HL-60 (cell line): ENCODE measurements at places on chromosomes 1 and 21.

DNA sequence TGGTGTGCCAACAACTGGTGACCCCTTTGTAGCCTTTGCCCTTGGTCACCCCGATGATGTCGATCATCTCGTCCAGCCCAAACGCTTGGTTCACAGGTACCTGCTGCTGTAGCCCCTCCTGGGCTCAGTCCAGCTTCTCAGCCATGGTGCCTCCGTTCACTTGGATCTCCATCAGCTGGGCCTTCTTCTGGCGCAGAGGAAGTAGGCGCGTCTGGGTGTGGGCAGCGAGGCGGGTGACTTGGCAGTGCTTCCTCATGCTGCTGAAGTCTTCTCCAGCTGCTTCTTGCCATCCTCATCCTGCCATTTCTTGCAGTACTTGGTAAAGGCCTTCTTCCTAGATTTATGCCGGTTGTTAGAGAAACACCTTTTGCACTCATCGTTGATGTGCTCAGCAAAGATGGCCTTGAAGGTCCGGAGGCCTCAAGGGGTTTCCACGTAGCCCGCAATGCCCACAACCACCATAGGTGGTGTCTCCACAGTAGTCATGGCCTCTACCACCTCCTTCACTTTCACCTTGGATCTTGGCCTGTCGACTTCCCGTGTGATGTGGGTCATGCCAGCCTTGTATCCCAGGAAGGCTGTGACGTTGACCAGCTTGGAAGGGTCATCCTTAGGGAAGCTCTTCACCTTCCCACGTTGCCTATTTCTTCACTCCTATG, 13.0 kb downstream of the DOP1B start:
- DNase-seq, result no peak

- no peak for DNase-seq
Measured at GRCh38 chr1:174880171-174880570, 119.6 kb upstream of the CACYBP start.

GRCh38 chr1:245751116-245751515, 596.3 kb downstream of the KIF26B start:
- no peak for DNase-seq

- no peak for DNase-seq
Measured at GRCh38 chr1:119225265-119225664, 84.8 kb upstream of the WARS2 start.

DNA sequence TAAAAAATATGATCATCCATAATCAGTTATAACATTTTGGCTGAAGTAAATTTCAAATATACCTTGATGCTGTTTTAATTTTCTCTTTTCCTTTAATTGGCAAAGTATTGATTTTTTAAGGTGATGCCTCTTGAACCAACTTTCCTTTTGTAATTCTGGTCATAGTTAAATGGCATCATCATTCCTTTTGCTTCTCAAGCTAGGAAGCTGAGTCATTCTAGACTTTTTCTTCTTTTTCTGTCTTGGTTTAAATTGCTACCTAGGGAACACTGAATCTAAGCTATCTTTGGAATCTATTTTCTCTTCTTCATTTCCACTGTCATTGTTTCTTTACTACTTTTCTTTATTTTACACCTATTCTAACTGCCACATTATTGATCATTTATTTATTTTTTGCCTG, 162.7 kb downstream of the HMCN1 start:
- DNase-seq, result no peak

- no peak for DNase-seq
Measured at GRCh38 chr1:224914292-224914900, 15.1 kb upstream of the DNAH14 start.

GRCh38 chr1:165485716-165486115, 40.8 kb upstream of the RXRG start:
- DNase-seq, result no peak

- DNase-seq, result no peak
Measured at GRCh38 chr1:67571406-67571805, 113.6 kb upstream of the GADD45A start.

- no peak for DNase-seq
Measured at GRCh38 chr1:162903246-162903645, 42.3 kb upstream of the CCDC190 start.

- DNase-seq, result peak; percentile 96
Measured at GRCh38 chr1:202952818-202953217, 5.3 kb downstream of the ADIPOR1 start.

DNA sequence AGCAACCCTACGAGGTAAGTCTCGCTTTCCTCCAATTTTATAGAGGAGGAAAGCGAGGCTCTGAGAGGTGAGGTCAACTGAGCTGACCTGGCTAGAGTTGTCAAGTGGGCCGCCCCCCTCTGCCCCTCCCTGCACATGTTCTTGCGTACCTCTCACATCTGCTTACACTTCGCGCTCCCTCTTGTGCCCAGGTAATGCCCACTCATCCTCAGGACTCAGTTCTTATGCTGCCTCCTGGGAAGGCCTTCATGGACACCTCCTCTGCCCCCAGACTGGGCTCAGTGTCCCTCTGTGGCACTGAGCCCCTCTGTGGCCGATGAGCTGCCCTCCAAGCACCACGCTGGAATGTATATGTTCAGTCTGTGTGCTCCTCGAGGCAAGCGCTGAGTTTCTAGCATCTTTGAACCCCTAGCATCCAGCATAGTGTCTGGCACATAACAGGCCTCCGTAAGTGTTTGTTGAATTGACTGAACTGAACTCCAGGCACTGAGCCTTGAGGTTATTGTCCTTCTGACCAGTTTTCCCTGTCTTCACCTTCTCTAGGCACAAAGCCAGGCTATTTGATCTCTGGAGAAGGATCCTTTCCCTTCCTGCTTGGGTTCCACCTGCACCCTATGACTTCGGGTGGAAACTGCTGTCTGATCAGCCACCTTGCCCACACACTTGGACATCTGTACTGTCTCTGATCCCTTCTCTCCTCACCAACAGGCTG, 13.5 kb downstream of the MOV10 start:
- no peak for DNase-seq

DNA sequence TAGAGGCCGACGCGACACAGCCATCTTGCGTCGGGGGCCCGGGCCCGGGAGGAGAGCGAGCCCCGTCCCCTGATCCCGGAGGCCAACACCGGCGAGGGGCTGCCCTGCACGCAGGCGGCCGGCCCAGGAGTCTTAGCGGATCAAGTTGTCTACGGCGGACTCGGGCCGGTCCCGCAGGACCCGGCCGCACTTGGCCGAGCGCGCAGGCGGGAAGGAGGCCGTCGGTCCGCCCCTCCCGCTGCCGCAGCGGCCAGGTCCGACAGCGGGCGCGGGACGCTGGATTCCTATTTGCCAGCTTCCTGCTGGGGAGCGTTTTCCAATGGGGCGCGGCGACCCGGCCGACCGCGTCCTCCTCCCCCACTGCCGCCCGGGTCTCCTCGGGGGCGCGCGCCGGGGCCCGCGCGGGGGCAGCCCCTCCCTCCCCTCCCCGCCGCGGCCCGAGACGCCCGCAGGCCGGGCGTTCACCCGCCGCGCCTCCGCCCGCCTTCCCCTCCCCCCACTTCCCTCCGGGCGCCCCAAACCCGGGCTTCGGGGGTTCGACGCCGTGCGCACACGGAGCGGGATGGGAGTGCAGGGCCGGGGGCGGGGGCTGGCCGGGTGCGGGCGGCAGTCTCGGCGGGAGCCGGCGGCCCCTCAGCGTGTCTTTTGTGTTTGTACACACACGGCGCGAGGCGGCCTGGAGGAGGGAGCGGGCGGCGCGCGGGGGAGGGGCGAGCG, 517 bp upstream of the H3-3A start:
- peak; percentile 76 for DNase-seq

- DNase-seq, result no peak
Measured at GRCh38 chr1:88488237-88488636, 195.8 kb upstream of the PKN2 start.

GRCh38 chr1:93576746-93577145, 104.9 kb downstream of the BCAR3 start:
- no peak for DNase-seq

DNA sequence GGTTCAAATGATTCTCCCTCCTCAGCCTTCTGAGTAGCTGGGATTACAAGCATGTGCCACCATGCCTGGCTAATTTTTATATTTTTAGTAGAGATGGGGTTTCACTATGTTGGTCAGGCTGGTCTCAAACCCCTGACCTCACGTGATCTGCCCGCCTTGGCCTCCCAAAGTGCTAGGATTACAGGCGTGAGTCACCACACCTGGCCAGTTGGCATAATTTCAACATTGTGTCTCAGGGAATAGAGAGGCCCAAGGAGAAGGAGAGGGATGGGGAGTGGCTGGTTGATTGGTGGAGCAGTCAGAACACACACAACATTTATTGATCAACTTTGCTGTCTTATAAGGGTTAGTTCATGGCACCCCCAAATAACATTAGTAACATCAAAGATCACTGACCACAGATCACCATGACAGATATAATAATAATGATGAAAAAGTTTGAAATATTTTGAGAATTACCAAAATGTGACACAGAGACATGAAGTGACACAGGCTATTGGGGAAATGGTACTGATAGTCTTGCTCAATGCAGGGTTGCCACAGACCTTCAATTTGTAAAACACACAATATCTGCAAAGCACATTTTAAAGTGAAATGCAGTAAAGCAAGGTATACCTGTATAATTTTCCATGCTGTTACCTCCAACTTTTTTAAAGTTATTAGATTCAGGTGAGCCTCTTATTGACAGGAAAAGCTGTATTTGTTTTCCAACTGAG, 15.8 kb upstream of the CYB5R1 start:
- DNase-seq, result peak; percentile 75

- DNase-seq, result no peak
Measured at GRCh38 chr1:235077571-235078479, 50.8 kb downstream of the TOMM20 start.

GRCh38 chr1:24986372-24986965, 56.4 kb upstream of the RUNX3 start:
- no peak for DNase-seq

DNA sequence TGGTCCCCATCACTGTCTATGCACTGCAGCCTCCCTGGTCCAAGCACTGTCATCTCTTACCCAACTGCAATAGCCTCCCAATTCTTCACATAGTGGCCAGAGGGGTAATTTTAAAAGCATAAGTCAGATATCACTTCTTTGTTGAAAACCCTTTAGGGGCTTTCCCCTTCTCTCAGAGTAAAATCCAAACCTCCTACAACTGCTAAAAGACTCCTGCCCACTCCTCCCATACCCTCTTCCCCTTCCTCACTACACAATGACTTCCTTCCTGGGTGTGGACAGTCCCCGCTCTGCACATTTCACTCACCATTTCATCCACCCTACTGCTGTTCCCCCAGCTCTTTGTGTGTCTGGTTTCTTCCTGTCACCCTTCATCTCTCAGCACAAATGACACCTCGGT, 8.3 kb downstream of the MCOLN2 start:
- DNase-seq, result no peak

DNA sequence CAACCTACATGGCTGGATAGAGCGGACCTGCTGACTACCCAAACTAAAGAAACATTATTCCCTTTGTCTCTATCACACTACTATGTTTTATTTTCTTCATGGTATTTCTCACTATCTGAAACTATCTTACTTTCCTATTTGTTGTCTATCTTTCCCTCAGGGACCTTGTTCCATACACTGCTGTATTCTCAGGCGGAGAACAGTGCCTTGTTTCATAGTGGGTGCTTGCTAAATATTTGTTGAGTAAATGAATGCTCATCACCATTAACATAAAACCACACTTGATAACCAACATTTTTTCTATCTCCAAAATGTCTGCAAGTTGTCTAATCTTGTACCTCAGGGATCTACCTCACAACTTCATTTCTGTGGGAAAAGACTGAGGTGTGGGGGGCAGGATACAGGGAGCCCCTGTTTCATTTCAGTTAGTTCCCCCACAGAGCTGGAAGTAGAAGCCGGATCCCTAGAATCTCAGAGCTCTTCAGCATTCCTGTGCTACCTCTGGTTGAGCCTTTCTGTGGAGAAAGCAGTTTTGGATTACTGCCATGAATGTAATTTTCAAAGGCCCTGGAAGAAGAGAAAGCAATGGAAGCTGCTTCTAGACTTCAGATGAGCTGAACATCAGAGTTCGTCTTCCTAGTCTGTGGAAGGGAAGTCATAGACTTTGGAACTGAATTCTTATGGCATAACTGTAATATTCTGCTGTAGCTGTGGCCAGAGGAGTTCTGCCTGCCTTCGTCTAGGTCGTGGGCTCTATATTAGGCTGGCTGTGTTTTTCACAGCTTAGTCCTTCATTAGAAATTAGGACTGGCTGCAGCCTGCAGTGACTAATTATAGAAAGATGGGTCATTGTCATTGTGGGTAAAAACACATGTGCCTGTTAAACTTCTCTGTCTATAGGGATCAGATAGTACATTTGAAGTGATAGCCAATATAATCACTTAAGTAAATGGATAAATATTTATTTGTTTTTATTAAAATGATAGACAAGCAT, 293.2 kb upstream of the SGIP1 start:
- DNase-seq, result no peak

- DNase-seq, result no peak
Measured at GRCh38 chr21:45736042-45736689, 92.6 kb downstream of the PCBP3 start.

- no peak for DNase-seq
Measured at GRCh38 chr1:244204004-244204403, 152.9 kb downstream of the ZBTB18 start.

GRCh38 chr1:182484531-182485257, 34.7 kb downstream of the RGSL1 start:
- peak; percentile 99 for DNase-seq

- no peak for DNase-seq
Measured at GRCh38 chr1:224761245-224761644, 145.1 kb downstream of the CNIH3 start.

- DNase-seq, result no peak
Measured at GRCh38 chr1:101652484-101652883, 344.2 kb downstream of the OLFM3 start.

- no peak for DNase-seq
Measured at GRCh38 chr1:188986745-188987417, 1490.8 kb downstream of the BRINP3 start.

GRCh38 chr1:212487286-212487685, 54.6 kb downstream of the NENF start:
- no peak for DNase-seq

DNA sequence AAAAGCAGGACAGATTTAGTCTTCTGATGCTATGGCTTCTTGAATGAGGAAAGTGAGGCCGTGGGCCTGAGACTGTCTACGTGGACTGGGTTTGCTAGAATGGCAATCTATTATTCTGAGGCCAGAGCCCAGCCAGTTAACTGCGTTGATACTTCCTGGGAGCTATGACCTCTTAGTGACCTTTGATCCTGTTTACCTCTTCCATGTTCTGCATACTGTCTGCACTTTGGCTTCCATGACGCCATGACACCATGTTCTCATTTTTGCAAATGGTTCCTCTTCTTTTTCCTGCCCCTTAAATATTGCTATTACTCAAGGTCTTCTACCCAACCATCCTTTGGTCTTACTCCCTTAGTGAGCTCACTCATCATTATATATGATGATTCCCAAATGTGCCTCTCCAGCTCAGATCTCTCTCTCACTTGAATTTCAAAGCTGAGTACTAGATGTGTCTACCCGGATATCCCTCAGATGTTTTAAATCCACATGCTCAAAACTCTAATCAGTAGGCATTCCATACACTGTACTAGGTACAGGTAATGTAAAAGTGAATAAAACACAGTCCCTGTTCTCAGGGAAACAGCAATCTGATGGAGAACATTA, 66.1 kb upstream of the ATP1A1 start:
- DNase-seq, result no peak

- no peak for DNase-seq
Measured at GRCh38 chr1:159753386-159753785, 27.4 kb upstream of the DUSP23 start.
